ENCODE measurements at places on chromosomes 4 and X. TPM values are rescaled to one million over a fixed set of nuclear protein-coding genes. Genes with fewer than 3 reads are reported as not detected.

ZNF141 gene
- 25.2 TPM for total RNA-seq

DNA sequence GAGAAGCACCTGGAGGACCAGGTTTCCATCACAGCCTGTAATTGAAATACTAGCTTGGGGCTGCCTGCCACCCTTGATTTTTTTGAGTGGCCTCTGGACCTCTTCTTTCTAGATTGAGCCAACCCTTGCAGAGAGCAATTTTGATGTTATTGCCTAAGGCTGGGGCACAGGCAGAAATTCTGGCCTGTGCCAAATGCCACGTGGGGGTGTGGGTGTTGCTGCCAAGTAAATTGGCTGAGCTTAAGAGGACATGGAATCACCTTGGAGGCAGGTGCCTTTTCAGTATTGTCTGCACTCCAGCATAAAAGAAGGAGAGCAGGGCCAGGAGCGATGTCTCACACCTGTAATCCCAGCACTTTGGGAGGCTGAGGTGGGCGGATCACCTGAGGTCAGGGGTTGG lies 286.1 kb upstream of the PRPS2 start:
- DNase-seq: no peak

GRCh38 chr4:141757287-141757686 lies 120.9 kb downstream of the IL15 start:
- DNase-seq: no peak

GRCh38 chr4:93475730-93476129 lies 352.8 kb upstream of the ATOH1 start:
- no peak for DNase-seq
